ENCODE measurements at places on chromosomes 12 and 14.

DNA sequence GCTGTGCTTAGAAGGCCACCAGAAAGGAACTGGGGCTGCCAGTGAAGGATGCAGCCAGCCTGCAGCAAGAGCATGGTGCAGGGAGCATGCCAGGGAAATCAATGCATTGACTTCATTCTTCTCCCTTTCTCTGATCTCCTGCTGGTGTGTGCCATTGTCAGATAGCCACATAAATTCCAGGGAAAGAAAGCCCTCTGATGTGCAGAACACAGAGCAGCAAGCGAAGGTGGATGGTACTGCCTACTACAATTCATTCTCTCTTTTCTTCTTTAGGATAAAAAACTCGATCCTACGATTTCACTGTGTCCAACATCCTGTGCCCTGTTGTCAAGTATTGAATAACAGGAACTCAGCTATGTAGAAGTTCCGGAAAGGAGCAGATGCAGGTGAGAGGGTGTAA, 446.7 kb upstream of the TMEM132C start:
- no peak for DNase-seq

- DNase-seq = no peak
Measured at GRCh38 chr12:104752881-104753280, 205.2 kb downstream of the SLC41A2 start.

GRCh38 chr12:115867854-115868253, 409.6 kb downstream of the MED13L start:
- no peak for DNase-seq

- no peak for DNase-seq
Measured at GRCh38 chr12:466762-467161, 7.0 kb downstream of the B4GALNT3 start.

DNA sequence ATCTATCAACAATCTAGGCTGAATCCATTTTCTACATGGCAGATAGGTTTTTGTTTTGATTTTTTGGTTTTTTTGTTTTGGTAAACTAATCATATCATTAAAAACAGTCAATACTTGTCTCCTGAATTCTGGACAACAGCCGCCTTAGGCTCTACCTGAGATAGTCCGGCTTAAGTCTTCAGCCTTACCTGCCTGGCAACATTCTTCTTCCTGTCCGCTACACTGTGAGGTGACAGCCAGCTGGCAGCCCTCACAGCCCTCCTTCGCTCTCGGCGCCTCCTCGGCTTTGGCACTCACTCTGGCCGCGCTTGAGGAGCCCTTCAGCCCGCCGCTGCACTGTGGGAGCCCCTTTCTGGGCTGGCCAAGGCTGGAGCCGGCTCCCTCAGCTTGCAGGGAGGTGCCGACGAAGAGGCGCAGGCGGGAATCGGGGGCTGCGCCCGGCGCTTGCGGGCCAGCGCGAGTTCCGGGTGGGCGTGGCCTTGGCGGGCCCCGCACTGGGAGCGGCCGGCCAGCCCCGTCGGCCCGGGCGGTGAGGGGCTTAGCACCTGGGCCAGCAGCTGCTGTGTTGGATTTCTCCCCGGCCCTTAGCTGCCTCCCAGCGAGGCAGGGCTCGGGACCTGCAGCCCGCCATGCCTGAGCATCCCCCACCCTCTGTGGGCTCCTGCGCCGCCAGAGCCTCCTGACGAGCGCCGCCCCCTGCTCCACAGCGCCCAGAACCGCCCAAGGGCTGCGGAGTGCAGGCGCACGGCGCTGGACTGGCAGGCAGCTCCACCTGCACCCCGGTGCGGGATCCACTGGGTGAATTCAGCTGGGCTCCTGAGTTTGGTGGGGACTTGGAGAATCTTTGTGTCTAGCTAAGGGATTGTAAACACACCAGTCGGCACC, 49.0 kb downstream of the MDGA2 start:
- DNase-seq = no peak

DNA sequence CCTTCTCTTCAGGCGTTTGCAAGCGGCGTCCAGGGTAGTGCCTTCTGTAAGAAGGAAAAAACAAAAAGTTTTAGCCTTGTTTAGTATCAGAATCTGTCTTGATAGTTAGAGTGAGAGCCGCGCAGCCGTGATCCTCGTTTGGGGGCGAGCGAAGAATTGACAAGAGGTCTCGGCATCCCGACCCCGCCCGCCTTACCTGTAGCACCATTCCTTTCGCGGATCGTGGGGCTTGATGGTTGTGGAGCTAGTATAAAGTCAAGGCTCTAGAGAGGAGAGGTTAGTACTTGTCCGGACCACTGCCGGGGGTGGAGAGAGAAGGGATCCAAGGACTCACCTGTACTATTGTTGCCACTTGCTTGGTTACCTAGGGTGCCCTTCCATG, 494 bp downstream of the TMTC3 start:
- peak; percentile 32 for DNase-seq

GRCh38 chr14:96576359-96576758, 74.2 kb downstream of the PAPOLA start:
- DNase-seq = no peak

DNA sequence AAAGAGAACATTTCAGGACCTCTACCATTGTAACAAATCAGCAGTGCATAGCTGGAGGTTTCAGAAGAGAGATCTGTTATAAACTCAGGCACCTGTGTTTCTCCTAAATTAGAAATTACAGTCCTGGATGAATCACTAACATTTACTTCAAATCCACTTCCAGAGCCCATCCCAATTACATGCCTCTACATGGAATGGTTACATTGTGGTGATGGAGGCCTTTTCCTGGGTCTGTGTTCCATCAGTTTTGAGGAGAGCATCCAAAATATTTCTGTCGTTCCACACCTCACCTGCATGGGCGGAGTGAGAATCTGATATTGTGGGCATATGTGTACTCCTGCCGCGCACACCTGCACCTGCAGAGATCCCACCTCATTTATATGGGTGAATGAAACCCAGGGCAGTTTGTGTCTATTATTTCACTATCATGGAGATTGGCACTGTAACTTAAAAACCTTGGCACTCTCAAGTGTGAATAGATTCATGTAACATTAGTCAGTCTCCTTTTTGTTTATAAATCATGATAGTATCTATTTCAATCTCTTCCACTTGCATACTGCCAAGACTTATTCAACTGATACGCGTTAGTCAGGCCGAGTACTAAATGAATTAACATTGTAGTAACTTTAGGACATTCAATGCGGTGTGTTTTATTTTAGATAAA, 215.1 kb upstream of the FAR2 start:
- DNase-seq = peak; percentile 8

DNA sequence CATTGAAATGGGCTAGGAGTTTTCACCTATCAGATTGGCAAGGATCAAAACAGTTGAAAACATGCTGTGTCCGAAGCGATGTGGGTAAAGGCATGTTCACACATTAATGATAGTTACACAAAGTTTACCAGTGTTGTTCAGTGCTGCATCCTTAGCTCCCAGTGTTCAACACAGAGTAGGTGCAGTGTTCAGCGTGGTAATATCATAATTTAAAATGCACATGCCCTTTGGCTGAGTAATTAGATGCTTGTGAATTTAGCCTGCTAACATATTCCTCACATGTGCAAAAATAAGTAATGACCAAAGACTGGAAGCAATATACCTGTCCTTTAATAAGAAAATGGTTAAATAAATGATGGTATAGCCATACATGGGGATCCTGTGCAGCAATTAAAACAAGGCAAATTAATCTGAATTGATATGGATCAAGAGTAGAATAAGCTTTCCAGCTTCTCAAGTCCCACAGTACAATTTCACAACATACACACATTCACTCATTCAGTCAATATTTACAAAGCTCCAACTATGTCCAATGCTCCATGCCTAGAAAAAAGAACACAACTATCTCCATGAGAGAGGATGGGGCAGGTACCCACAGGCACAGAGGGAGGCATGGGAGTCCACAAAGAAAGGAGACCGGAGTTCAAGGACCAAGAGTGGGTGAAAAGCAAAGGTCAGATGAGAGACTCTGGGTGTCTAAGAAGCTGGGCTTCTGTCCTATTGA, 12.8 kb downstream of the TMCC3 start:
- no peak for DNase-seq

DNA sequence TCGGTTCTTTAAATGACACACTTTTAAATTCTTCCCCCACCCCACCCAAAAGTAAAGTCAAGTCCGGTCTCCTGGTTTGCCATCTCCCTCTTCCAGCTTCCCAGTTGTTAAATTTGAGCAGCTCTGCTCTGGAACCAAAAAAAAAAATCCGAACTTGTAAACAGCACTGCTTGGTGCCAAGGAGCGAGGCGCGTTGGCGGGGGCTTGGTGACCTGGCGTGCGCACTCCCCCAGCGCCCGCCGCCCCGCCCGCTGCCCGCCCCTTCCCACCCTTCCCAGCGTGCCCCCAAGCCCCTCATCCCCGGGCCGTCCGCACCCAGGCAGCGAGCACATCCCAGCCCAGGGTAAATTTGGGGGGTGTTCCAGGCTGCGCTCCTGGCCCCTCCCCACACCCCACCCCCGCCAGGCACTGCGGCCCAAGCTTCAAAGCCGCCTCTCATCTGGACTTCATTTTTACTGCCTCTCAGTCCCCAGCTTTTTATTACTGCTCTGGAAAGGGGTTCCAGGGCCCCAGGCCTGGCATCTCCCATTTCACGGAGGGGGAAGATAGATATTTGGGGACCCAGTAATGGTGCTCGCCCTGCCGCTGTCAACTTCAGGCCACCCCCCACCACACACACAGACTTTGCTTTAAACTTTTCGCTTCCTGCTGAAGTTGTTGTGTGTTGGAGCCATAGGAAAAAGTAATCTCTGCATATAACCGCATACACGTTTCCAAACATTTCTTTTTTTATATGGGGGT, 11.7 kb upstream of the ITGB7 start:
- DNase-seq = no peak

DNA sequence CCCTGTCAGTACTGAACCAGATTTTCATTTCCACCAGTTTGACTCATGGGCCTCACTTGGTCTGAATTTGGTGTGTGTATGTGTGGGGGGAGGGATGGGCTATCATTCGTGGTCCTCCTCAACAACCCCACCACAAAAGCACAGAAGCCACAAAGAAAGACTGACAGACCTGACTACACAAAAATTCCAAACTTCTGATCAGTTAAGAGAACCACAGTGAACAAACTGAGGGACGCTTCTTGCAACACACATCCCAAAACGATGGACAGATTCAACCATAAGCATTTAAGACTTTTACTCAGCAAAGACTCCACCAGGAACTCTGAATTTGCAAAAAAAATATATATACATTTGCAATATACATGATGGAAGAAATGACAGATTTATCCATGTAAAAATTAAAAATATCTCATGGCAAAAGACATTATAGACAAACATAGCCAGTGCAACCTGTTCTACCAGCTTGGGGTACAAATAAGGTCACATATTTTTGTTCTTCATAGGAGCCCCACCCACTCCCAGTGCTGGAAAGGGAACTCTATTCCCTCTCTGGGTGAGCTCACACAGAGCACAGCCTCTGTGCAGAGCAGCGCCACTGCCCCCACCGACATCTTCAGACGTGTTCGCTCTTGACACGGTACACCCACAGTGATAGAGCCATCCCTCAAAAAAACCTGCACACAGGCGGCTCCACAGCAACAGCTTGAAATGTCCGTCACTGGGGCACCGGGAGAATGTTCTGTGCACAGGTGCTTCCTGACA, 49.7 kb downstream of the JAG2 start:
- DNase-seq = no peak

- DNase-seq = no peak
Measured at GRCh38 chr12:124456652-124457152, 110.7 kb downstream of the NCOR2 start.

DNA sequence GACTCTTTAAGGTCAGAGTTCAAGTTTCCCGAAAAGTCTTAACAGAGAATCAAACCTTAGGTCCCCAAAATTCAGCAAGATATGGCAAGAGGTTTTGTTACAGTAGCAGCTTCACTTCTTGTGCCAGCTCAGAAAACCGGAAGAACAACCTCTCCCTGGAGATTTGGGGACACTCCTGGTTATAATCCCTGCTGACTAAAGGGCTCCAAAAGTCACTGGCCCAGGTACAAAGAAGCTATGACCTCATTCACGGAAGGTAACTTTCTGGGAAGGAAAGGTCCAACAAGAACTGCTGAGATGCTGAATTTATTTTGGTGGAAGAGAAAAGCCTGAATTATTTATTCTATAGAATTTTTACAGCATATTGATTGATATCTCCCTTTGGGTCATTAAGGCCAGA, 55.6 kb upstream of the DIO2 start:
- DNase-seq = no peak

DNA sequence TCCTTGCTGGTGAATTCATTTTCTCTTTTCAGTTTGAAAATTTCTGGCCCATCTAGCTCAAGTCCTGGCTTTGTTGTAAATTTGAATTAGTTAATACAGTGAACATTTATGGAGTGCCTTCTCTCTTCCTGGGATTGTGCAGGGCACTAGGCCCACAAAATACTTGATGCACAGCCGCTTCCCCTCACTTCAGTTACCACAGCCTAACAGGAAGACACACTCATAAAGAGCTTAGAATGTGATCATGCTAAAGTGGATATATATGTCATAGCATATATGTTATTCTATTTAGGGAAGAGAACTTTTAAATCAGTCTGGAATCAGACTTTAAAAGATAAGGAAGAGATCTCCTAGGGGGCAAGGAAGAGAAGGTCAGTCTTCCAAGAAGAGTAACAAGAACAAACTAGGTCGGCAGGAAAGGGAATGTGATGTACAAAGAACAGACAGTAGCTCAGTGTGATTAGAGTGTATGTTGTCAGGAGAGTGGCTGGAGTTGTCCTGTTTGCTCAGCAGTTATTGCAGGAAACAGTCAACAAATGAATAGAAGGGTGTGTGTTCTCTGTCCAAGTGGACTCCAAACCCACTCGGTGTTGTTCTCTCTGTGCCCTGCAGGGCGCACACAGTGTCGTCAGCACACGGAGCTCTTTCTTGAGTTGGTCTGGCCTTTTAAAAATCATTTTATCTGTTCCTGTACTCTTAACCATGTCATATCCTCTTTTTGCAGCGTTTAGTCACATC, 74.4 kb downstream of the DAAM1 start:
- no peak for DNase-seq

DNA sequence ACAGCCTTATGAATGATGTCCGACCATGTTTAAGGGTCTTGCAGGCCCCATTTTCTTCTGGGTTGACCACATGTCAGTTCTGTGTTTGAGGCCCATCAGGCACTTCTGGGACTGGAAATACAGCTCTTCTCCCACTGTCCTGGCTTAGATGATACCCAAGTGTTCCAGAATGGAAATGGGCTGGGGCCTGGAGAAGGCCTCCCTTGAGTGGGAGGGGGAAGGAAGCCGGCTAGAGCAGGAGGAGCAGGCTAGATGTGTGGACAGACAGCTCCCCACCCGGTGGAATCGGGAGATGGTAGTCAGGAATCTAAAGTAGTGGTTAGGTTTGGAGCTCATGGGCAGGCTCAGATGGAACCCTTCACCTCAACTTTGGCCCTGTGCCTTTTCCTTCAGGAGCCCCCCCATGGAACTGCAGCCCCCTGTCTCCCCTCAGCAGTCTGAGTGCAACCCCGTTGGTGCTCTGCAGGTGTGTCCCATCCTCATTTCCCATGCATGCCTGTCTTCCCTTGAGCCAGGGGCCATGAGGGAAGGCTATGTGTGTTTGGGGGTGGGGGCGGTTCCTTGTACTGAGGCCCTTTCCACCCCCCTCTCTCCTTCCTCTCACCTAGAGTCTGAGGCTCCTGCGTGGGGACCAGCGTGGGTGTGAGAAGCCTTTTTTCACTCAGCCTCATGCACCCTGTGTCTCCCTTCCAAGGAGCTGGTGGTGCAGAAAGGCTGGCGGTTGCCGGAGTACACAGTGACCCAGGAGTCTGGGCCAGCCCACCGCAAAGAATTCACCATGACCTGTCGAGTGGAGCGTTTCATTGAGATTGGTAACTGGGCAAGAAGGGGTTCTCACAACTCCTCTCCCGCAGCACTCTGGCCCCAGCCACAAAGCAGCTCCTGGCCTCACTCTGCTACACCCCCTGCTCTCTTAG, 3.0 kb downstream of the NPFF start:
- no peak for DNase-seq
